Stimulated activated effector memory CD8-positive, alpha-beta T cell treated with anti-CD3 and anti-CD28 coated beads, Interleukin-12 subunit alpha, Interleukin-12 subunit beta, amount 100 ng/mL, for 72 hours (primary cell): ENCODE measurements at places on chromosomes 2 and 18.
A peak's percentile ranks its signal among the peaks of the same experiment; 100 is the strongest.

- DNase-seq, result no peak
Observed at GRCh38 chr2:1692342-1692741, 52.0 kb downstream of the PXDN start.

GRCh38 chr18:13465124-13465446 lies 246.5 kb downstream of the LDLRAD4 start:
- DNase-seq, result no peak

- no peak for DNase-seq
Observed at GRCh38 chr18:11163665-11164064, 14.3 kb upstream of the PIEZO2 start.

GRCh38 chr18:50614838-50615237 lies 55.0 kb downstream of the MAPK4 start:
- no peak for DNase-seq

- DNase-seq, result peak; percentile 55
Observed at GRCh38 chr18:22559414-22560274, 141.9 kb upstream of the CTAGE1 start.

GRCh38 chr2:31434911-31435310 lies 20.4 kb upstream of the XDH start:
- DNase-seq, result no peak
